CD8-positive, alpha-beta memory T cell (primary cell): ENCODE measurements at places on chromosomes 3 and 15. TPM values are rescaled to one million over a fixed set of nuclear protein-coding genes. Genes with fewer than 3 reads are reported as not detected.

GRCh38 chr3:22947851-22948250, 255.3 kb upstream of the UBE2E2 start:
- no peak for DNase-seq

- no peak for DNase-seq
These were observed 17.7 kb upstream of the AP4E1 start for GRCh38 chr15:50890751-50891150.

Gene SATB1
- 163 TPM for total RNA-seq

- no peak for DNase-seq
These were observed 46.4 kb downstream of the MORC1 start for GRCh38 chr3:109071350-109072142.

Gene UNC13C
- not detected for total RNA-seq

Gene SLC12A8
- total RNA-seq: 1.0 TPM

DNA sequence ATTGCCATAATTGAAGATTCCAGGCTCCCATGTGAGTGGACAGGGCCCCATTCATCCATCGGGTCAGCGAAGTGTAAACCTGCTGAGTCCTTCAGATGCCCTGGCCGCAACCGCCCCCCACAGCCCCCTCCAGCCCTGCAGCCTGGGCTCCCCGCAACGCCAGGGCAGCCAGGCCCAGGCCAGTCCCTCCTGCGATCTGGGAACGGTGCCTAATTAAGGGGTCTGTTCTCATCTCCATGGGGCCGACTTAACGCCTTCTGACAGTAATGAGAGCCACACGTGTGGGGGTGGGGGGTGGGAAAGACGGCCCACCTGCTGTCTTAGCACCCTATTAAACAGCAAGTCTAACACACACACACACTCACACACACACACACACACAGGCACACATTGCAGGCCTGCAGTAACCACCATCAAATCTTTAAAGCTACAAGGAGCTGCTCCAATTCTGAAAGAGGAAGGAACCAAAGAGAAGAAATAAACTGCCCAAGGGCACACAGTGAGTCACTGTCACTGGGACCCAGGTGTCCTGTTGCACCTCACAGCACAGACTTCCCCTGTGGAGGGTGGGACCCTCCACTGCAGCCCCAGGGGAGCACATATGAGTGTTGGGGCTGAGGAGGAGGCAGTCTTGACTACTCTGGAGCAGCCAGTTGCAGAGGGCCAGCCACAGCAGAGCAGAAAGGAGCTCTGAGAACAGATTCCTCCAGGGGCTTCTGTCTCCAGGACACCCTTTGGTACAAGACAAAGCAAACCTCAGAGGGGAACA, 31.8 kb upstream of the HES1 start:
- no peak for DNase-seq

DNA sequence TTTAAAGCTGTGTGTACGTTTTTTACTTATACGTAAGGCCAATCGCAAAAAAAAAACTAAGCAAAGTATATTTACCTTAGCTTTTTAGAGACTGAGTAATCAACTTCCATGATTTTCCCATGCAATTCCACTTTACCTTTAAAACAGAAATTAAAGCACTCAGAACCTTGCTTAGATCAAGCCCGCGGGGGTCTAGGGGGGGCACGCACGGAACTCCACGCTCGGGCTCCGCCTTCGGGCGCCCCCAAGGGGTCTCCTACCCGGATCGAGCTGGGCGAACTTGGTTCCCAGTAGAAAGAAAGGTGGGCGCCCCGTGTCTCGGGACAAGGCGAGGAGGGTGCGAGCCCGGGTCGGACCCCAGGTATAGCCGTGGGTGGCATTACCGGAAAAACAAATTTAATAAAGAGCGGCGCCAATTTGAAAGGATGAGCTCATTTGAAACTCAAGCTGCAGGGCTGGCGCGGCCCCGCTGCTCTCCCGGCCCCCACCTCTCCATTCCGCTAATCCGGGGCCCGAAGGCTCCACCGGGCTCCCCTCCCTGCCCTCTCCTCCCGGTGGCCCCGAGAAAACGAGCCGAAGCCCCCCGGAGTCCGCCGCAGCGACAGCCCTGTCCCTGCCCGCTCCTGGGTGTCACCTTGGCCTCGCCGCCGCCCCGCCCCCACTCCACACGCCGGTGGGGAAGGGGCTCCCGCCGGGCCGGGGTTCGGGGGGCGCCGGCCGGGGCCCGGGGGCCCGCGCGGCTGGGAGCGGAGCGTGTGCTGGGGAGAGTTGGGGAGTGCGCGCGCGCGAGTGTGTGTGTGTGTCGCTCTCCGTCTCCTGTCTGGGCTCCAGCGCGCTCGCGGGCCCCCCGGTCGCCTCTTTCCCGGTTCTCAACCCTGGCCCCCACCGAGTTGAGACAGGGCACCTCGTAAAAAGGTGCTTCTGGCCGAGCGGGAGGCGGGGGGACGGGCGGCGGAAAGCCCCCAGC, 1.5 kb downstream of the IGF2BP2 start:
- DNase-seq: peak; percentile 13

GRCh38 chr3:122916580-122916979, 111.0 kb downstream of the SEMA5B start:
- DNase-seq: no peak

Gene PLA1A
- not detected for total RNA-seq

Gene DMXL2
- total RNA-seq: 7.0 TPM

DNA sequence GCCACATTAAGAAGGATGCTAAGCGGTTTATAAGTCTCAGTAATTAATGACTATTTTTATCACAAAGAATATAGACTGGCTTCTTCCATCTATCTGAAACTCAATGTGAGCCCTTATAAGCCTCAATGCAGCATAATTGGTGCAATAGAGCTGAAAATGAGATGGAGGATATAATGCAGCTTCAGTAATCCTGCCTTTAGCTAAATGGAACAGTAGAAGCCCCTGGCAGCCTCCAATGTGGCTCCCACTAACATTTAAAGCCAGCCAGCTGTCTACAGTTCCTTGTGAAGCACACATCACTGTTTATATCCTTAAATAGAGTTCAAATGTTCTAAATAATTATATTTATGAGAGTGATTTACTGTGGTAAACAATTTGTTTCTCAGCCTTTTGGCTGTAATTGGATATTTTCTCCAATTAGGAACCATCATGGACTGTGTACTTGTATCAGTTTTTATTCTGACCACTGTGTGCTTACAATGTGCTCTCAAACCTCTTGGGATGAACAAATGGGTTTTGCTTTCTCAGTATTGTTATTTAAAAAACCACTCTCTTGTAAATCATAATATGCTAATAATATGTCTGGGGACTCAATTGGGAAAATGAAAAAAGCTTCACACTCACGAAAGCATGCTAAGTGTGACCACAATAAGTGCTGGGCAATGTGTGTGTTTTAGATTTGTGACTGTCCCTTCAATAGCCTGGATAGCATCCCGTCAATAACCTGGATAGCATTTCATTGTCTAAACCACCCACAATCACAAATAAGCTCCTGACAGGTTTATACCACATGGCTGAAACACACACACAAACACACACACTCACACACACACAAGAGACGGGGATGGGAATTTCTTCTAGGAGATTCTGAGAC, 366.6 kb downstream of the GBE1 start:
- DNase-seq: no peak

Gene PLA2G4D
- total RNA-seq: not detected

GRCh38 chr3:54360320-54360719, 238.0 kb downstream of the CACNA2D3 start:
- DNase-seq: no peak

DNA sequence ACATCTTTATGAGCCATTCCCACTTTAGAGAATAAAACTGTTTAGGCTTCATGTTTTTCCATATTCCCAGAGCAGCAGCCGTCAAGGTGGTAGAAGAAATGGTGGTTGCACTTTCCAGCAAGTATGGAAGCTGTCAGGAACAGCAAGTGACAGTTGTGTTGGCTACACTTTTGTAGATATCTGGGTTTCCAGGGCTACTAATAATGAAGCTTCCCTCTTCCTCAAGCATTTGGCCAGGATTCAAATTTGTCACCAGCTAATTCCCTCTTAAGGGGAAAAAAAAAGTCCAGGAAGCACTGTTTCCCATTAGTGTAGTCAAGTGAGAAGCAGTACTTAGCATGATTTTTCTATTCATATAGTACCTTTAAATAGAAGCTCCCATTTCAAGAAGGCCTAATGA, 252.8 kb downstream of the IGSF11 start:
- DNase-seq: no peak

Gene UROC1
- total RNA-seq: not detected

DNA sequence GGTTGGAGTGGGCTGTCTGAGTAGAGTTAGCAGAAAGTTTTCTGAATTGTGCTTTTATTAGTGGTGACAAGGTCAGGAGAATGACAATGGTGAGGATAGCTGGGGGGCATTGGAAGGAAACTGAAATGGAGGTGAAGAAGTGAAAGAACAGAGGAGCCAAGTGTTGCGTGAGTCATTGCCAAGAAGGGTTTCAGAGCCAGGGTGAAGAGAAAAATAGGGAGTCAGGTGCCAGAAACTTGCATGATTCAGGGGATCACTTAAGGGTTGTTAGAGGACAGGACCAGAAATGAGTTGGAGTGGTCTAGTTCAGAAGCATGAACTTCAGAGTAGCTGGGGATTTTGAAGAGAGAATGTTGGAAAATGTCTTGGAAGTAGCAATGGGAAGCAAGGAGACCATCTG, 86.0 kb upstream of the GALNT15 start:
- DNase-seq: no peak

GRCh38 chr3:153291059-153291685, 129.1 kb downstream of the RAP2B start:
- DNase-seq: no peak

DNA sequence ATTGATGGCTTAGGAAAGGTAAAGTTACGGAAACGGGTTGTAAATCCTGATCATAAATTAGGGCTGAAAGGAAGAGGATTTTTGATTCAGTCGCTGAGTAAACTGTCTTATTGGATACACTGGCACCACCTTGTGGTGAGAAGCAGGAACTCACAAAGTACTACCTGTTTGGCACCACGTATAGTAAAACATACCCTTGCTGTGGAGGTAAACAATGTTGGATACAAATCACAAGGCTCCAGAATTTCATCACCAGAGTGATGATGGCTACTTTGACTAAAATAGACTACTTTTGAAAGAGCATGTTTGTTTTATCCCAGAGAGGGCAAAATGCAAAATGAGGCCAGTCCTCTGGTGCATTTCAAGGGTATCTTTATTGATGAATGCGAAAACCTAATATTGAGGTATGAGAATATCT, 216.9 kb downstream of the IGSF11 start:
- no peak for DNase-seq

Gene GCHFR
- total RNA-seq: 19.5 TPM

Gene RAP2B
- total RNA-seq: 18.3 TPM

DNA sequence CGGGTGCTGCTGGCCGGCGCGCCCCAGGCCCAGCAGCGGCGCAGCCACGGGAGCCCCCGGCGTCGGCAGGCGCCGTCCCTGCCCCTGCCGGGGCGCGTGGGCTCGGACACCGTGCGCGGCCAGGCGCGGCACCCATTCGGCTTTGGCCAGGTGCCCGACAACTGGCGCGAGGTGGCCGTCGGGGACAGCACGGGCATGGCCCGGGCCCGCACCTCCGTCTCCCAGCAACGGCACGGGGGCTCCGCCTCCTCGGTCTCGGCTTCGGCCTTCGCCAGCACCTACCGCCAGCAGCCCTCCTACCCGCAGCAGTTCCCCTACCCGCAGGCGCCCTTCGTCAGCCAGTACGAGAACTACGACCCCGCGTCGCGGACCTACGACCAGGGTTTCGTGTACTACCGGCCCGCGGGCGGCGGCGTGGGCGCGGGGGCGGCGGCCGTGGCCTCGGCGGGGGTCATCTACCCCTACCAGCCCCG, 777 bp downstream of the LOXL1 start:
- DNase-seq: peak; percentile 33

DNA sequence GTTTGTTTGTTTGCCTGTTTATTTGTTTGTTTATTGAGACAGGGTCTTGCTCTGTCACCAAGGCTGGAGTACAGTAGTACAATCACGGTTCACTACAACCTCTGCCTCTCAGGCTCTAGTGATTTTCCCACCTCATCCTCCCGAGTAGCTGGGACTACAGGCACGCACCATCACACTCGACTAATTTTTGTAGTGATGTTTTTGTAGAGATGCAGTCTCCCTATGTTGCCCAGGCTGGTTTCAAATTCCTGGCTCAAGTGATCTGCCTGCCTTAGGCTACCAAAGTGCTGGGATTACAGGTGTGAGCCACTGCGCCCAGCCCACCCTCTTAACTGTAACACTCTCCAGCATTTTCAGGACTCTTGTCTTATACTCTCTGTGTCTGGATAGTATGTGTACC, 26.7 kb downstream of the PLD1 start:
- no peak for DNase-seq

Gene PARP6
- 63.9 TPM for total RNA-seq

Gene PHLDB2
- total RNA-seq: 1.9 TPM

GRCh38 chr3:51343918-51344687, 41.0 kb upstream of the MANF start:
- no peak for DNase-seq

GRCh38 chr3:57837686-57838085, 81.6 kb downstream of the SLMAP start:
- DNase-seq: no peak

GRCh38 chr3:58004973-58005372, 3.2 kb upstream of the FLNB start:
- DNase-seq: no peak

- DNase-seq: peak; percentile 78
These were observed 17.4 kb upstream of the CLK3 start for GRCh38 chr15:74598126-74598842.

GRCh38 chr3:52791366-52791765, 3.2 kb upstream of the ITIH3 start:
- no peak for DNase-seq
